Stimulated activated memory B cell treated with anti-CD40 and anti-IgM and Interleukin-4, amounts not matched to agents 10 μg/mL and 1 μg/mL and 100 μg/mL, for 72 hours (primary cell): ENCODE measurements at places on chromosomes 6 and 20.
A peak's percentile ranks its signal among the peaks of the same experiment; 100 is the strongest.

- no peak for ATAC-seq
Observed at GRCh38 chr6:142695016-142695415, 250.0 kb downstream of the HIVEP2 start.

GRCh38 chr20:57330998-57331397 lies 1.4 kb downstream of the SPO11 start:
- ATAC-seq, result no peak

DNA sequence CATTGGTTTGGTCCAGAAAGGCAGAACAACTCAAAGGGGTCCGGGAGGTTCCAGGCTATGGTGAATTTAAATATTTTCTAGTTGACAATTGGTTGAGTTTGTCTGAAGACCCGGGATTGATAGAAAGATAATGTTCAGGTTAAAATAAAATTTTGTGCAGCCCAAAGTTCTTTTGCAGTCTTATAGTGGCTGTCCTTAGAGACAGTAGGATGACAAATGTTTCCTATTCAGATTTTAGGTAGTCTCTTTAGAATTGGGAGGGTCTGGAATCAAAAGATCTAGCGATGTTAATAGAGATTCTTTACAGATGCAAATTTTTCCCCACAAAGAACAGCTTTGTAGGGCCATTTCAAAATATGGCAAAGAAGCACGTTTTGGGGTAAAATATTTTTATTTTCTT lies 109.1 kb downstream of the TULP4 start:
- no peak for ATAC-seq

GRCh38 chr6:136304410-136304809 lies 14.8 kb upstream of the BCLAF1 start:
- ATAC-seq, result no peak

DNA sequence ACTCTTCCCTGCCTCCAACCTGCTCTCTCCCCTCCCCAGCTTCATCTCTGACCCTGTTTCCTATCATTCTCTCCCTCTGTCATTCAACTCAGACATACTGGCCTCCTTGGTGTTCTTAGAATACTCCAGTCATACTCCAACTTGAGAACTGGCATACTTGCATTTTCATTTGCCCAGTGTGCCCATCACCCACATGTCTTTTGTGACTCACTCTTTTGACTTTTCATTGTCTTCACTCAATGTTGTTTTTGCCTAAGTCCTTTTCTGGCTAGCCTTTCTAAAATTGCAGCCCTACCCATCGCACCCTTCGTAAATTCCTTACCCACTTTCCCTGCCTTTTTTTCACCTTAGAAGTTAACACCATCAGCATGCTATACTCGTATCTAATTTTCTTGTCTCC lies 77.0 kb upstream of the CD2AP start:
- ATAC-seq, result no peak

GRCh38 chr6:166687070-166687878 lies 60.2 kb upstream of the RPS6KA2 start:
- ATAC-seq, result peak; percentile 66

- no peak for ATAC-seq
Observed at GRCh38 chr6:4923081-4923480, 80.8 kb downstream of the RPP40 start.

DNA sequence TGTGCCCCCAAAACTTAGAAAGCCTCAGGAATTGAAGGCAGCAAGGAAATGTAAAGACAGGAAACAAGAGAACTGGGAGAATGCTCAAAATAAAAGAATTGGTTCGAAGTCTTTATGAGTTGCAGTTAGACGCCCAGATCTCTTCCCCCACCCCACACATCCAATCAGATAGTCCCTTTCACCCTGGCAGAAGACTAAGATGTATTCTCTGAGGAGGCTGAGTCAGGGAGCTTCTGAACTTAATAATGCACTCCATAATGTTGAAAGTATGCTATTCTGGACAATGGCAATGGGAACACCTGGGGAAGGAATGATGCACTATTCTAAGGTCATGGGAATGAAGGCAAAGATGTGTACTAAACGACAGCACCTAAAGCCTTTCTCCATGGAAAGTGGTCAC lies 173.6 kb downstream of the MTFR2 start:
- ATAC-seq, result no peak

DNA sequence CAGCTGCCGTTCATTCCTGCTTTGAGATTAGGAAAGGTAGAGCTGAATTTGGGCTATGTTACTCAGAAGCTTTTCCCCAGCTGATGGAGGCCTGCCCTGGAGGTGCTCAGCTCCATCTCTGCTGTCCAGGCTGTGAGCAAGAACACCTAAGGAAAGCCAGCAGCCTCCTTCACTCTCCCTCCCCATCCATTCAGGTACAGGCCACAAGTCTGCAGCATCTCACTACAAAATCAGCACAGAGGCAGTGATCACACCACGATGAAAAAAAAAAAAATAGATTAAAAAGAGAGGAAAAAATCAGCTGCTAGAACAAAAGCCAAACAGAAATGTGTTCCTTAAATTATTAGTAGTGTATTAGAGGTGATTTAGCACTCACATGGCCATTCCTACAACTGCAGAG lies 515.0 kb downstream of the CDH26 start:
- no peak for ATAC-seq

- no peak for ATAC-seq
Observed at GRCh38 chr6:108945681-108946159, 97.5 kb downstream of the ARMC2 start.

DNA sequence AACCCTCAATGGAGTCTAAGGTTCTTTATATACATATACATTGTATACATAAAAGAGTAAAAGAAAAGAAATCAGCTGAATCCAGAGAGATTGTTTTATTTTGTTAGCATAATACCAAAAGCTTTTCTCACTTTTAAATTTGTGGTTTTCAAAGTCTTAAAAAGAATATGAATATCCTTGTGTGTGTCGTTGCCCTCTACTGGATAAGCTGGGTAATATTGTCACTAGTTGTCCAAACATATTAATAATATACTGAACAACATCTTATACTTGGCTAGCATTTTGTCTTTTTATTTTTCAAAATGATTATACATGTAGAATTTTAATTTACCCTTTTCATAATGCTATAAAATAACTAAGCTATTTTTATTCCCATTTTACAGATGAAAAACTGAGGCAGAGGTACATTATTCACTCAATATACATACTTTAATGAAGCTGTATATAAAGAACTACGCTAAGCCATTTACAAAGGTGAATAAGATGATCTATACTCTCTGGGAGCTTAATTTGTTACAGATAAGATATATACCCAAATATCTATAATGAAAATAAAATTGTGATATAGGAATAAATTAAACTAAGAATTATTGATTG lies 531.7 kb downstream of the TFAP2B start:
- ATAC-seq, result no peak
